Hematopoietic multipotent progenitor cell treated with erythropoietin and hydrocortisone succinate and interleukin-3 and kit ligand, for 6 days (in vitro differentiated cells): ENCODE measurements at places on chromosomes 5 and 9.

GRCh38 chr9:95008151-95008771 lies 281.8 kb downstream of the AOPEP start:
- no peak for DNase-seq

- no peak for DNase-seq
Observed at GRCh38 chr5:73435759-73436534, 12.6 kb downstream of the FOXD1 start.

DNA sequence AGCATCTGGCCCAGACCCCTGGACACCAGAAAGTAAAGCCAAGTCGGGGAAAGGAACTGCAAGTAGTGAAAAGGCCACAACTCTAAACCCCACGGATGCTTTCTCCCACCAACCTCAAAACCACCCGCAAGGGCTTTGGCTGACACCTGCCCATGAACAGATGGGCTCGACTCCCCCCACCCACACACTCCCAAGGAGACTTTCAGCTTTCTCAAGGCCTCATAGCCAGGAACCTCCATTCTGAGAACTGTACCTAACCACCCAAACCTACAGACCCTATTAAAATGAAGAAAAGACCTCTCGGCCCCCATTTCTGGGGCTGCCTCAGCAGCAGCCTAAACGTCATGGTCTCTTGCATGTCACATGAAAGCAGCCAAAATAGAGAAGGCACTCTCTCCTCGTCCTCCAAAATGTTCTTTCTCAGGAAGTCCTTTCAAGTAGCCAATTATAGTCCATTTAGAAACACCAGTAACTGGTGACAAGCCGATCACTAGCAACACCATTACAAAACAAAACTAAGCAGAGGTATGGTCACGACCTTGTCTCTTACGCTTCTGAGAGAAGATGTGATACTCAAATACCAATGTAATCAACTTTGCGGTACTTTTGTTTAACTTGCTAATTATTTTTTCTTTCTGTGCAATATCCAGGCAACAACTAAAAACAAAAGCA lies 2.9 kb downstream of the B4GALT1 start:
- no peak for DNase-seq

DNA sequence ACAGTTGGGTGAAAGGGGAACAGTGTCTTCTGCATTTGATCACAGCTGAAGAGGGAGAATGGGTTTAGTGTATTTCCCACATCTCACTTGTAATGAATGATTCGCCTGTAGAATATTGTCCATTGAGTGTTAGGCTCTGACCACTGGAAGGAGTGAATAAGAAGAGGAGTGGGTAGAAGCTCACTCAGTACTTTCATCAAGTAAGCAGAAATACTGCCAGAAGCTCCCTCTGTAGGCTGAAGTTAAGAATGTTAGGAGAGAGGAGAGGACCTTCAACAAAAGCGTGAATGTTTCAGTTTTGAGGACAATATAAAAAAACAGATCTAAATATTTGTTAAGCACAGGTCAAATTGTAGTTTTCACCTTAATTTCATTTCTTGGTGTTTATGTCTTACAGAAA lies 27.5 kb downstream of the FSD1L start:
- peak; percentile 51 for DNase-seq

- DNase-seq: no peak
Observed at GRCh38 chr5:111596705-111597104, 84.4 kb upstream of the STARD4 start.

- DNase-seq: no peak
Observed at GRCh38 chr9:37174247-37174646, 53.9 kb downstream of the ZCCHC7 start.

DNA sequence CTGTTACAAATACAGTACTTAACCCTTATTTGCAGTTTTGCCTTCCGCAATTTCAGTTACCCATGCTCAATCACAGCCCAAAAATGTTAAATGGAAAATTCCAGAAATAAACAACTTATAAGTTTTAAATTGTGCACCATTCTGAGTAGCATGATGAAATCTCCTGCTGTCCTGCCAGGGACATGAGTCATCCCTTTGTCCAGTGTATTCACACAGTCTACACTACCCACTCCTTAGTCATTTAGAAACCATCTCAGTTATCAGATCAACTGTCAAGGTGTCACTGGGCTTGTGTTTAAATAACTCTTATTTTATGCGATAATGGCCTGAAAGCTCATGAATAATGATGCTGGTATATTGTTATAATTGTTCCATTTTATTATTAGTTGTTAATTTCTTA lies 95.8 kb downstream of the PLCXD3 start:
- no peak for DNase-seq

DNA sequence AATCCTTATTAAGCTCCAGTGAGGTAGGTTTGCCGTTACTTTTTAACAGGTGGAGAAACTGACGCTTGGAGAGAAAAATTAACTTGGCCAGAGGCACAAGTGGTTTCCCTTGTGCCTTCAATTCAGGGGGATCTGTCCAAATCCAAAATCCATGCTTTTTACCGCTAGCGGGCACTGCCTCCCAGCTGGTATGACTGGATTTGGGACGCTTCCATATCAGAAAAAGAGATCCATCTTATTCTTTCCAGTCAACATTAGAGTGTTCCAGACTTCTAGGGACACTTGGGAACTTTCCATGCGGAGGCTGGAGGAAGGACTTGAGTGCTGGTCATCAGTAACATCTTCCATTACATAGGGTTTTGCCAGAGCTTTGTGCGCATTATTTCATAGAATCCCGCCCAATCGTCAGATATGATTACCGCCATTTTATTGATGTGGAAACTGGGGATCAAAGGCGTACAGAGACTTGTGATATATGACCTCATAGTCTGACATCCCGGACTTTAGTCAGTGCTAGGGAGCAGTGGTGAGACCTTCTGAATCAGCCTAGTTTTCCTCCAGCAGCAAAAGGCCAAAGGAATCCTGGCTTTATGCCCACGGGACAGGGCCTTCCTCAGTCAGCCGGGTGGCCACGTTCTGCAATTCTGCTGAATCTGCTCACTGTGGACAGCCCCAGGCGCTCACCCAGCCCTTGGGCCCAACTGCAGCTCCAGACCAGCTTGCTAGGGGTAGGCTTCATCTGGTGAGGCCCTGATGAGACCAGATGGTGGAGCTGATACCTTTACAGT lies 1.1 kb upstream of the GNPDA1 start:
- peak; percentile 58 for DNase-seq

DNA sequence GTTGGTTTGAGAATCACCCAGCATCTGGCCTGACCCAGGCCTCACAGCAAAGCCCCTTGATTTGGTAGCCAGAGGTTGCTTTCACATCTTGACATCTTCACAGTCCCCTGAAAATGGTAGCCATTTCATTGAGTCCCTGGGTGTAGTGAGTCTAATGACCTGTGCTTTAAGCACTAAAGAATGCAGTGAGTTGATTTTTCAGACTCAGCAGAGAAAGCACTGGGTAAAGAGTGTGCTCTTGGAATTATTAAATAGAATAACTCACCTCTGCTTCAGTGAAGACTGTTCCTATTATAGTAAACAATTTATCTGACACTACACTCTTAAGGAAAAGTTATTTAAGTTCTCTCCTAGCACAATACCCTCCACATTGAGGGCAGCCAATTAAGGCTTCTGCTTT lies 56.2 kb downstream of the PTCD2 start:
- no peak for DNase-seq

GRCh38 chr5:95221234-95221633 lies 63.7 kb downstream of the MCTP1 start:
- no peak for DNase-seq

DNA sequence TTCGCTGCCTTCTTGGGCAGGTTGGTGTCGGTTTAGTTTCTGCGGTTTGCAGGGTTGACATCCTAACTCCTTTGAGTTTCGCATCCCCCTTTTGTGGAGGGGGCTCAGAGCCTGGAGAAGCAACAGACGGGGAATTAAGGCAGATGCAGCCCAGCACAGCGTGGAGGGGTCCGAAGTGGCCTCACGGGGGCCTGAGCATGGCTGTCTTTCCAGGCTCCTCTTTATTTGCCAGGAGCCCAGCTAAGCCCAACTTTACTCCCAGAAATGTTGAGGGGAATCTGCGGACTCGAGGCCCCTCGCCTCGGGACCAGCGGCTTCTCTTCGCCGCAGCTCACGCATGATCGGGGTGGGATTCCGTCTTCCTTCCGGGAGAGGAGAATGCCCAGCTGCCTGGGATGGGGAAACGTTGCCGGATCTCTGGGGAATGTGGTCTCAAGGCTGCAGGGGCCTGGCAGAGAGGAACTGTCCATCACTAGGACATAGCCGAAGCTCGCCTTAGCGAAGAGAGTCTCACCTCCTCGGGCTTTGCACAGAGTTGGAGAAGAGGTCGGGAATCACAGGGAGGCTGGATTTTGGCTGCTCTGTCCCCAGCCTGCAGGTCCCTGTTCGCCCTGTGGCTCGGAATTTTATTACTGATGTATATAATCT lies 1.3 kb downstream of the RAI14 start:
- no peak for DNase-seq

DNA sequence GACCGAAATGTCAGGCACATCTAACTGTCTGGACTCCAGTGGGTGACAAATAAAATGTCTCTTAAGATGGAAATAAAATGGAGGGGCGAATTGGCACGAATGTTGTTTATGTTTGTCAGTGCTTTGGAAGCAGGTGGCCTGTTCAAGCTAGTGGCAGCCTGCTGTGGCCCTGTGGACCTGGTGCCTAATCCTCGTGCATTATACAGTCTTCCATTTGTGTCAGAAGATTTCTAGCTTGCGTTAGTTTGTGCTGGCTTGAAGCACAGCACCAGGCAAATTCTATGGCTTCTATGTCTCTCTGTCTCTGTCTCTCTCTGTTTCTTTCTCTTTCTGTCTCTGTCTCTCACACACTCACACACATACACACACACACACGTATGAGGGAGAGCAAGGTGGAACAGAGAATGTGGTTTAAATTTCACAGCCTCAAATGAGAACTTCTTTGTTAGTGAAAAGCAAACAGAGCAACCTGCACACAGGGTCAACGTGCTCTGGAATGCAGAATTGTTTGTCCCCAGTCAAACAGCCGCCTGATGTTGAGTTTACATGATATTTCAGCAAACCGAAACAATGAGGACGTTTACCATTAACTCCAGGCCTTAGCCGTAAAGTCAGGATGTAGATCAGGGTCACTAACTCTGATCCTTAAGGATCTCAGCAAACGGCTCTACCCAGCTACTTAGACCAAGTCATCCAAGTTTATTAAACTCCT lies 39.0 kb upstream of the CD180 start:
- no peak for DNase-seq
